ENCODE measurements at places on chromosomes 12 and 14. TPM values are rescaled to one million over a fixed set of nuclear protein-coding genes. Genes with fewer than 3 reads are reported as not detected.

P2RX2 gene
- polyA plus RNA-seq: 1.1 TPM

SLC39A5 gene
- 50.3 TPM for polyA plus RNA-seq

EIF2S3B gene
- 8.7 TPM for polyA plus RNA-seq

DNA sequence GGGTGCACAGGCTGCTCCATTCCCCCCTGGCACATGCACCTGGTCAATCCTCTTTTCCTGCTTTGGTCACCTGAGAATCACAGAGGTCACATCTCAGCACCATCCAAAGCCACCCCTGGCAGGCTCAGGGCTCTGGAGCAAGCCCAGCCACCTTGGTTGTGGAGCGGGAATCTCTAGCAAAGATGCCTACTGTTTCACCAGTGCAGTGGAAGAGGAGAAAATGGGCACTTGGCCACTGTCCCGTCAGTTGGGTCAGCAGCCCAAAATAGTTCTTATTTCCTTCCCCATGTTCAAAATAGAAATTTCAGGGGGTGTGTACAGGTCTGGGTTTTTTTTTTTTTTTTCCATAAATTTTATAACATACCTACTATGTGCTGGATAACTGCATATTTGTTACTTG lies 18.3 kb downstream of the RTL1 start:
- no peak for DNase-seq

DNA sequence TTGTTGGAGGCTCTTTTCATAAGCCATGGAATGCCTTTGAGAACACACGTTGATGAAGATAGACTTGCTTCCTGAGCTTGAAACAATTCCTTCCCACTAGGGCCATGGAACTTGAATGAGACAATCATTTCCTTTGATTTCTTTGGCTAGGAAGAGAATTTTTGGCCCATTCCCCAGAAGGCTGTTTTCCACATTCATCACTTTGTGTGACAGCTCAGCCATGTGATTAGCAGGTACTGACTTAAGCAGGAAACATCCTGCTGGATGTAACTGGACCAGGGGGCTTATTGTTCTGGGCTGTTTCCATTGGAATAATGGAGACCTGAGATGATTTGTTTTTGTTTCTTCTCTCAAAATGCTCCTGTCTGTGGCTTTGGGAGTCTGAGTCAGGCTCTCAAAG lies 469.8 kb upstream of the SEL1L start:
- DNase-seq: no peak

DNA sequence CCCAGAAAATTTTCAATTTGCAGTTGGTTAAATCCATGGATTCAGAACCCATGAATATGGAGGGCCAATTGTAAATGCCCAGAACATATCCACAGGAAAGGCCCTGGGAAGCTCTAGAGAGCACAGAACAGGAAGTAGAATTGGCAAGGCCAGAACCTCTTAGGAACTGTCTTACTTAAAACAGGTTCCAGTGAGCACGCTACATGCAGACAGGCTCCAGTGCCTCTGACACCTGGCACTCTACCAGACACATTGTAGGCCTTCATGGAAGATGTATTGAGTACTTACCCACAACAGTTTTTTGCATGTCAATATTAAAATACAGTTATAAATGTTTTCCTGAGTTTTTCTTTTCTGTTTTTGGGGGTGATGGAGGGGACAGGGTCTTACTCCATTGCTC lies 188.2 kb upstream of the FRMD6 start:
- no peak for DNase-seq

DNA sequence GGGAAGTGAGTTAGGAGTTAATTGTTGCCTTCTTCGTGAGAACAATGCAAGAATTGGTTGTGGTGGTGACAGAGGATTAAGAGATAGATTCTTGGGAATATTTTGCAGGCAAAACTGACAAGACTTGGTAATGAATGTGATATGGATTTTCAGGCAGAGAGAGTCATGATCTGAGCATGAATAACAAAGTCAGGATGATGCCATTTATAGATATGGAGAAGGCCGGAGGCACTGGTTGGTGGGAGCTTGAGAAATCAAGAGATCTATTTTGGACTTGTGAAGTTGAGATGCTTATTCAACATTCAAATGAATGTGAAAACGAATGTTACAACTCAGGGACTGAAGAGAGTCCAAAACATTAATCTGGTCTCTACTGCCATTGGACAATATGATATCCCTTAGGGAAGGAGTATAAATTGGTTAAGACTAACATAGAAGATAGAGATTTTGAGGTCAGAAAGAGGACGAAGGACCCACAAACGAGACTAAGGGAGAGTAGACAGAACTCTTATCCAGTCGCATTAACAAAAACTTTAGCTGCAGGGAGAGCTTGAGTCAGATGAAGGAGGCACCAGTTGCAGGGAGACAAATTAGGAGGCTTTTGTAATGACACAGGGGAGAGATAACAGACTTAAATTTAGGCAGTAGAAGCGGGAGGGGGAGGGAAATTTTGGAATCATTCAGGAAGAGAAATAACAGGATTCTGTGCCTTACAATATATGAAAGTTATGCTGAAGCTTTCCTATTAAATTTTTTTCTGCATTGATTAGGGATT lies 1090.6 kb downstream of the GALC start:
- DNase-seq: no peak

- DNase-seq: no peak
These were observed 12.8 kb upstream of the TESC start for GRCh38 chr12:117111821-117112595.
